ENCODE measurements at places on chromosomes 6 and 20.

GRCh38 chr6:164214066-164214465 is 799.5 kb downstream of the QKI start:
- DNase-seq = no peak

DNA sequence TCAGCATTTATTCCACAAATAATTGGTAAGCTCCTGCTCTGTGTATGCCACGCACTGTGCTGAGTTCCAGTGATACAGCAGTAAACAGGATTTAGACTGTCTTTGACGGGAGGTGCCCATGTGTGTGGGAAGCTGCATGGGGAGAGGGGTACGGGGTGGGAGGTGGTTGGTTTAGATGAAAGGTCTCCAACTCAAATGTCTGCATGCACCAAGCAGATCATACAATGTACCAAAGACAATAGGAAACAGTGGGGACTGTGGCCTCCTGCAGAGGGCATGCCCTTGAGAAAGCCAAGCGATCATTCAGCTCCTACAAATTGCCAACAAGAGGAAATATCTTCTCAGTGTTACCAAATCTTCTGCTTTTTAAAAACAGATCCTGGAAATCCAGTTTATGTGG is 36.1 kb downstream of the SLC22A2 start:
- no peak for DNase-seq

DNA sequence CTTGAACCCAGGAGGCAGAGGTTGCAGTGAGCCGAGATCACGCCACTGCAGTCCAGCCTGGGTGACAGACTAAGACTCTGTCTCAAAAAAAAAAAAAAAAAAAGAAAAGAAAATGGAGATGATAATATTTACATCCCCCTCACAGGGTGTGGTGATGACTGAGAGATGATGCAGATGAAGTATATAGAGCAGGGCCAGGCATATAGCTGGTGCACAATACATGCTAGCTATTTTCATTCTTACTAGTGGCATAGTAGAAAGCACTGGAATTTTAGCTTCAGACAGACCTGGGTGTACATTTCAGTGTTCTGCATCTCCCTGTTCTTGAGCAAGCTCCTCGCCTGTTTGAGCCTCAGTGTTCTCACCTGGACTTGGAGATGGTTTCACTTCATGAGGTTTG is 36.9 kb downstream of the CEBPB start:
- no peak for DNase-seq

GRCh38 chr20:8803065-8803464 is 265.8 kb upstream of the PLCB4 start:
- no peak for DNase-seq

DNA sequence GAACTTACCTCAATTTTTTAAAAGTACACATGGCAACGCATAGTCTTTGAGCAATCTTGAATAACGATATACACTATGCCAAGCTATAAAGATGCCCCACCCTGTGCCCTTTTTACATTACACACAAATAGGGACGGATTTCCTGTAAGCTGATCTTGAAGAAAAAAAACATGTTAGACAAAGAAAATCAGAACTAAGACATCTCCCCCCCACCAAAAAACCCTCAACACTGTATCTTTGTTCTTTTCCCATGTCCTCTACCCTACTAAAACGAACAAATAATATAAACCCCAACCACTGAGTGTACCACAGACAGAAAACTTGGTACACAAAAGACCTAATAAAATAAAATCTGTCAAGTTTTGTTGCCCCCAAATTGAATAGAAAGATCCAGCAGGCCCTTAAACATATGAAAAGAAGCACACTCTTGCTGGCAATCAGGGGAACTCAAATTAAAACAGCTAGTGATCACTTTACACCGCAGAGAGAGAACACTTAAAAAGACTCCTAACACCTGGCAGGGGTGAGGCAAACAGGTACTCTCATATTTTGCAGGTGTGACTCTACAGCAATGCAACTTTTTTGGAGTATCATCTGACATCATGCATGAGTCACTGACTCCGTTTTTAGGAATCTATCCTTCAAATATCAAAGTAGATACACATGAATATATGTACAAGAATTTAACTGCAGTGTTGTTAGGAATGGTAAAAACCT is 29.6 kb downstream of the BACH2 start:
- DNase-seq = no peak

DNA sequence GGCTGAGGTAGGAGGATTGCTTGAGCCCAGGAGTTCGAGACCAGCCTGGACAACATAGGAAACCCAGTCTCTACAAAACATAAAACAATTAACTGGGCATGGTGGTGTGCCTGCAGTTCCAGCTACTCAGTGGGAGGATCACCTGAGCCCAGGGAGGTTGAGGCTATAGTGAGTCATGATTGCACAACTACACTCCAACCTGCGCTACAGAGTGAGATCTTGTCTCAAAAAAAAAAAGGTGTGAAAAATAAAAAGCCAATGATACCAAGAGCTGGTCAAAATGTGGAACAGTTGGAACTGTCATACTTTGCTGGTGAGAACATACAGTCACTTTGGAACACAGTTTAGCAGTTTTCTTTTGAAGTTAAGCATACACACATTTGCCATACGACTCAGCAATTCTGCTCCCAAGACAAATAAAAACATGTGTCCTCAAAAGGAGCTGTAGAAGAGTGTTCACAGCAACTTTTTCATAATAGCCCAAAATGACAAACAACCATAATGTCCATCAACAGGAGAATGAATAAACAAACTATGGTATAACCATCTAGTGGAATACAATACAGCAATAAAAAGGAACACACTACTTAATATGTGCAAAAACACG is 21.6 kb upstream of the FKBP5 start:
- no peak for DNase-seq

DNA sequence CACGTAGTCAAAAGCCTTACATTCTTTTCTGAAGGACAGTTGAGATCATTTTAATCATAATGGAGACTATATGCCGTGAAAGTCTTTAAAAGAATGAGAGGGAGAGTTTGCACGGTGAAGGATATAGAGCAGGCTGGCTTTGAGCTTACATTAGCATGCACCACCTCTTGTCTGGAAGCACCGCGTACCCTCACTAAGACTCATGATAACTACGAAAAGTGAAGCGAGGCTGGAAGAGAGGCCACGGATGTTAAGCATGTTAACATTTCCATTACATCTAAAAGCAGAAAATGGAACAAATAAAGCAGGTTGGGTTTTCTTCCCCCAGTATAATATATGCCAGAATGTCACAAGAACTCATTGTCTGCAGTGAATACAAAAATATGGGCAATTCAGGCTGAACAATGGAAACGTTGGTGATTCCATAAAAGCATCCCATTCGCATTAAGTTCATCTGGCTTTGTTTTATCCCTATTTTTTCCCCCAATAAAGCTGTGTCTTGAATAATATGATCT is 40.6 kb upstream of the NKX2-2 start:
- DNase-seq = no peak

DNA sequence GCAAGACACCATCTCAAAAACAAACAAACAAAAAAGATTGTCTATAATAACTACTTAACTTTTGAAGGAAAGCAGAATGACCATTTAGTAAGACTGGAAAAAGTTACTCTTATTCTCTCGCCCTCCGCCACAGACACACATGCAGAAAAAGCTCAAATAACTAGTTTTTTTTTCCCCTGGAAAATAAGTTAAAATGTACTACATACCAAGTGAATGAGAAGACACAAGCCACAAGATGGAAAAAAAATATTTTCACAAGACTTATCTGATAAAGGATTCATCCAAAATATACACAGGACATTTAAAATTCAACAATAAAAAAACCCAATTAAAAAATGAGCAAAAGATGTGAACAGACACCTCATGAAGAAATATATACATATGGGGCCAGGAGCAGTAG is 31.9 kb downstream of the NUDT3 start:
- DNase-seq = no peak

- no peak for DNase-seq
These were observed 40.3 kb upstream of the AHI1 start for GRCh38 chr6:135537741-135538301.

- DNase-seq = no peak
These were observed 443.6 kb downstream of the CDC5L start for GRCh38 chr6:44831002-44831610.

DNA sequence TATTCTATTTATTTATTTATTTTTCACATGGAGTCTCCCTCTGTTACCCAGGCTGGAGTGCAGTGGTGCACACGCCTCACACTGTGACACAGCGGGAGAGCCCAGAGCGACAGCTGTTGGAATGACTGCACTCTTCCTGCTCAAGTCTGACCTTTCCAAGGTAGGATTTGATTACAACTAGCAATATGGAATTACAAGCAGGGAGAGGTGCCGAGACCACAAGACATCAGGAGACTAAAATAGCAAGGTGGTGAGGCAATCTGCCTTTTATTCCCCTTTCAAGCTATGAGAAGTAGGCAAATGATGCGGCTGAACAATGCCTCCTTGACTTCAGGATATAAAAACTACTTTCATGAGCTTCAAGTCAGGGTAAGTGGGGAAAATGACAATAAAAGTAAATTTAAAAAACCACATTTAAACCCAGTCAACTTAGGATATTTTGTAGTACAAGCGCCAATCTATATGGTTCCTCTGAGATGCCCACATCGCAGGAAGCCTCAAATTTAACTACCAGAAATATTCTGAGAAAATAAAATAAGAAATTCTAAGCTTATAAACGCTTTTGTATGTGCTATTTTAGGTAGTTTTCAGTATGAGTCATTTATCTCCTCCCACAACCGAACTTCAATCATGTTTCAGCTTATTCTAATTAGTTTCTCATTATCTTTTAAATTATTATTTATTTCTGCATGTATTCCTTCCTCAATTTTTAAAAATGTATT is 146.9 kb upstream of the SGK1 start:
- DNase-seq = no peak

DNA sequence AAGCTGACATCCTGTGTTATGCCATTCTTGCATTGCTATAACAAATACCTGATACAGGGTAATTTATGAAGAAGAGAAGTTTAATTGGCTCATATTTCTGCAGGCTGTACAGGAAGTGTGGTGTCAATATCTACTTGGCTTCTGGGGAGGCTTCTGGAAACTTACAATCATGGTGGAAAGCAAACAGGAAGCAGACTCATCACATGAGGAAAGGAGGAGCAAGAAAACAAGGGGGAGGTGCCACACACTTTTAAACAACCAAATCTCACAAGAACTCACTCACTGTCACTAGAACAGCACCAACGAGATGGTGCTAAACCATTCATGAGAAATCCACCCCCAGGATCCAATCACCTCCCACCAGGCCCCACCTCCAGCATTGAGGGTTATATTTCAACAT is 143.1 kb upstream of the GGTLC1 start:
- DNase-seq = no peak

DNA sequence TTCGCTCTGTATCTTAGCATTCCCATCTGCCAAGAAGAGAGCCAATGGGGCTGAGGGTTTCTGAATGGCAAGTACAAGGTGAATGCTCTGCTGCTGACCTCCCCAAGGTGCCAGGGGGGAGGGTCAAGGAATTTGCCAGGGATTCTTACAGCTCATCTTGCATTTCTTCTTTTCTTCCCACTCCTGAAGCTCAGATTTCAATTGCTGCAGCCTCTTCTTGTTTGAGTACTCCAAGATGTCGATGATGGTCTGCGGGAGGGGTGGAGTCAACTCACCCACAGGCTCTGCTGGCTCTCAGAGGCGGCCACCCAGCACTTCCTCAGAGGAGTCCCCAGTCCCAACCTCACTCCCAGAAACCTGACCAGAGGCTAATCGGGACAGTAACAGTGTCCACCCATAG is 12.4 kb downstream of the C20orf96 start:
- no peak for DNase-seq

DNA sequence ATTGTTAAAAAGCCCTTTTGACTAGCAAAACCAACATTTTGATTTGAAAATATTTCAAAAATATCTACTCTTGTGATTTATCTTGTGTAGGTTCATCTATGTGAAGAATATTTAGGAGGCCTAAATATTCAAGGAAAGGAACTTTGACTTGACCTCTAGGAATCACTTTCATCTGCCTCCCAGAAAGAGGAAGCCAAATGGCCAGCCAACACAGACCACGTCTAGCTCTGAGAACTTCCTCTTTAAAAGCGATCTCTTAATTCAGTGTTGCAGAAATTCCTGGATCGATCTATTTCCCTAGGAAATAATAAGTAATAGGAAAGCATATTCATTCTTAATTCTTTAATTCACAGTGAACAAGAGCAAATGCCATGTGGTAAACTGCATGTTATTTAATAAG is 9.6 kb upstream of the MOXD1 start:
- DNase-seq = no peak

- DNase-seq = no peak
These were observed 5.0 kb upstream of the TMEM74B start for GRCh38 chr20:1189827-1190226.

DNA sequence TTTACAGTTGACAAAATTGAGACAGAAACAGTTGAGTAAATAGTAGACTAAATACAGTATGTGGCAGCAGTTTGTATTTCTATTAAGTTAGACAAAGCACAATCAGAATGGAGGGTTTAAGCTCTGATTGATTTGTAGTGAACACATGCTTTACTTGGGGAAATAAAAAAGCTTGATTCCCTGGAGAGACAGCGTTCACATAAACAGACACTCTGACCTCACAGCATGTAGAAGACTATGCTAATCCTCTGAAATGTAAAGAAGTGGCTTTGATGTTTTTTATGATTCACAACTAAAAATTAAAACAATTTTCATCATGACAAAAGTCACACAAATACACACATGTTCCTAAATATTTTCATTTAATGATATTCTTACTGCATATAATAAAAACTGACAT is 126.9 kb upstream of the FAM83B start:
- DNase-seq = no peak

GRCh38 chr20:32967961-32968457 is 36.2 kb downstream of the SUN5 start:
- DNase-seq = peak; percentile 23

- DNase-seq = no peak
These were observed 500.4 kb downstream of the COL12A1 start for GRCh38 chr6:74705451-74705850.

DNA sequence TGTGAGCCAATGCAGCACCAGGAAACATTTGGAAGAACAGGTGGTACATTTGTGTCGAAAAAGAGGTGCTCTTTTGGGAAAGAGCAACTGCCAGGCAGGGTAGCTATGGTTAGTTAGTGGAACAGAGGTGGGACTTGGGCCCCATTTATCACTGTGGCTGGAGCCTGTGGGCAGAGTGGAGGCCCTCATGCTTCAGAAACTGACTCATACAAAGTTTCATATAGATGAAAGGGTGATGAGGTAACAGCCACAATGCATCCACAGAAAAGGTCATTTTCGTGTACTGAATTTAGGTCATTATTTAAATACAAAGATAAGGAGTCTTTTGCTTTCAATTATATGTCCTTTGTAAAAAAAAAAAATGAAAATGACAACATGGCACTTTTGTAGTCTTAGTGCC is 76.4 kb upstream of the HS3ST5 start:
- no peak for DNase-seq

DNA sequence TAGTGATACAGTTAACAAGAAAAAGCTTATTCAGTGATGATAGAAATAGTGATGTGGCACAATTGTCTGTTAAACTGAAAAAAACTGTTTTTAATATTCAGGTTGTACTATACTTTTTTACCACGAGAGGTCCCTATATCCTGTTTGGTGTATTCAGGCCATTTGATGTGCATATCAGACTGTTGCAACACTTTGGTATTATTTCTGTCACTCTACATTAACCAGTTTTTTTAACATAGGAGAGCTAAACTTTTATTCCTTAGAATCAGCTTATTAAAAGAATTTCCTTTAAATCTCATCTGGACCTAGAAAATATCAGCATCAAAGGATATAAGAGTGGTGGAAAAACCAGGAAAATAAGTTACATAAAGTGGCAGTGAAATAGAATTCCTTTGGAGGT is 36.8 kb downstream of the TSPYL4 start:
- no peak for DNase-seq

- DNase-seq = no peak
These were observed 585 bp downstream of the PSMB9 start for GRCh38 chr6:32854376-32855178.

Measured in stimulated activated CD4-positive, alpha-beta T cell treated with anti-CD3 and anti-CD28 coated beads, Interleukin-1b, Interleukin-23, amount 100 ng/mL, for 1 hour (primary cell).